ENCODE measurements at places on chromosomes 5 and 9.

DNA sequence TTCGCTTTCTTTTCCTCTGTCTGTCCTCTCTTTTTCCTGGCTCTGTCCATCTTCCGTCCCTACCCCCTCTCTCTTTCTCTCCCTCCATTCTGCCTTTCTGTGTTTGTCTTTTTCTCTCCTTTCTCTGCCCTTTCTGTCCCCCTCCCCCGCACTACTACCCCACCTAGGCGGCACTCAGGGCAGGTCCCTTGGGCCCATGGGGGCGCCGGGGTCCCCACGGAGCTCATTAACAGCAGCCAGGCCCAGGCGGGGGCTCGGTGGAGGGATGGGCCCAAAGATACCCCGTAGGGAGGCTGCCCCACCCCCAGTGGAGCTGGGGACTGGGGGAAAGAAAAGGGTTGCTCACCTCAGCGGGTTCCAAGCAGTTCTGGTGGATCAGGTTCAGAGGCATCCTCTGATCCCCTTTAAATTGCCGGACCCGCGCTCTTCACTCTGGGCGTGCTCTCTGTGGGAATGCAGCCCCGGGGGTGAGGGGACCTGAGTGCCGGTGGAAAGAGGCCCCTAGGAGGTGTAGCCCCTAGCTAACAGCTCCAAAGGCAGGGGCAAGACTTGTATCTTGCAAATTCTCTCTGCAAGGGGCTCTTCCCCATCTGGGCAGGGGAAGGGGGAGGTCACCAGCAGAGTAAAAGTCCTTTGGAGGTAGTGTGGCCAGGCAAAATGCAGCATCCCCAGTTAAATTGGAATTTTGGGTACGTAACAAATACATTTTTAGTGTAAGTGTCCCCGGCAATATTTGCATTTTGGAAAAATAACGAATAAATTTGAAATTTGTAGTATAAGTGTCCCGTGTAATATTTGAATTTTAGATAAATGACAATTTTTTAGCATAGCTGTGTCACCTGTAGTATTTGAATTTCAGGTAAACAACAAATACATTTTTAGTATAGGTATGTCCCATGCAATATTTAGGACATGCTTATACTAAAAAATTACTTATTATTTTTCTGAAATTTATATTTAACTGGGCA is 7.4 kb downstream of the LHX2 start:
- no peak for DNase-seq

- DNase-seq: no peak
These were observed 32.0 kb downstream of the MAN2A1 start for GRCh38 chr5:109721741-109722140.

DNA sequence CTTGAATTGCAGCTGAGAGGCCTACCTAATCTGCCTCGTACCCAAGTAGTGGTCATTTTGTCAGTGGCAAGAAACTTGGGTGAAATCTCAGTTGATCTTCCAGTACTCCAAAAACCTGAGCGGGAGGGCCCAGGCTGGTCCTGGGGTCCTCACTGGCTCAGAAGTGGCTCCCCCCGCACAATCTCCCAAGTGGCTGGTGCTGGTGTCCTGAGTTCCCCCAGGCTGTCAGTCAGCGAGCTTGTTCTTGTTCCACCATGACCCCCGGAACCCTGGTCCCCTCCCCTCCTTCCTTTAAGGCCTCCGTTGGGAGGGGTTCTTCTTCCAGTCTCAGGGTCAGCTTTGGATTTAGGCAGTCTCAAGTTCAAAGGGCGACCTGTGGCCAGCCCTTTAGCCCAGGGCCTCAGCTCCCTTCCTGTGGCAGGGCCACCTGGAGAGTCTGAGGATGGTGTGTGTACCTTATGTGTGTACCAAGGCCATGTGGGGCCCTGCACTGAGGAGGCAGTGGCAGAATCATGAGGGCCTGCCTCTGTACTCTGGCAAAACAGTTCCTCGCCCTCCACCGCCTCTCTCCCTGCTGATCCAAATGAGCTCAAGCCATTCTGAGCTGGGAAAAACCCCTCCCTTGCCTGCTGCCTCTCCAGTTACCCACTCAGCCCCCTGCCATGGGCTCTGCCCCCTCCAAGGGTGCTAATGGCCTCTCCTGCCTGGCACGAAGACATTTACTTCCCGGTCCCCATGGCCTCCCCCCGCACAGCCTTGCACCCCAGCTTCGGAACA is 4.5 kb upstream of the DBN1 start:
- DNase-seq: no peak

- DNase-seq: no peak
These were observed 51.3 kb upstream of the MROH2B start for GRCh38 chr5:41122459-41122858.

DNA sequence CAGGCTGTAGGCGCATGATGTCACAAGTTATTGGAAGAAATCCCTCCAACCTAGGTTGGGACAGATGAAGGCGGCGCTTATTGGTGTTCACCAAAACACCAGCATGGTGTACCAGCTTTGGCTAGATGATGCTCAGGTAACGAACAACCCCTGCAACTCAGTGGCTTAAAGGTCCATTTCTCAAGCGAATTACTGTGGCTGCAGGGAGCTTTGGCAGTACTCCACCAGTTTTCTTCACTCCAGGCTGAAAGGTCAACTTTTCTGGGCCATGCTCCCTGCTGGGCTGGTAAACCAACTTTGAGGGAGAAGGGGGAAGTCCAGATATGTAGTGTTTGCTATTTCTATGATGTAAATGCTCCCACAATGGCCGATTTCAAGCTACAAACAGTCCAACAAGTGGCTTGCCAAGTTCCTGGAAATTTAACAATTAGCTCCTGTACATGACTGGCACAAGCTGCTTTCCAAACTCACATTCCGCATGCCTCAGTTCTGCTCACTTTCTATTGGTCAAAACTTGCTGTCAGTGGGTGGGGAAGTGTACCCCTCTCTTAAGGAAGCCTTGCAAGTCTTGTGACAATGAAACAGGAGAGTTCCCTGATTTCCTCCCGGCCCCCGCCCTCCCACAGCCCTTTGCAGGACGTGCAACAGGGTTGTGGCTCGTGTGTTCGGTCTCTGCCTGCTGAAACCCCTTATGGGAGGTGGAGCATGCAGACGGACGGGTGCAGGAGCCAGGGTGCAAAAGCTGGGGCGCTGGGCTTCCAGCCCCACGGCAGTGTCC is 588 bp upstream of the ZBED3 start:
- no peak for DNase-seq

DNA sequence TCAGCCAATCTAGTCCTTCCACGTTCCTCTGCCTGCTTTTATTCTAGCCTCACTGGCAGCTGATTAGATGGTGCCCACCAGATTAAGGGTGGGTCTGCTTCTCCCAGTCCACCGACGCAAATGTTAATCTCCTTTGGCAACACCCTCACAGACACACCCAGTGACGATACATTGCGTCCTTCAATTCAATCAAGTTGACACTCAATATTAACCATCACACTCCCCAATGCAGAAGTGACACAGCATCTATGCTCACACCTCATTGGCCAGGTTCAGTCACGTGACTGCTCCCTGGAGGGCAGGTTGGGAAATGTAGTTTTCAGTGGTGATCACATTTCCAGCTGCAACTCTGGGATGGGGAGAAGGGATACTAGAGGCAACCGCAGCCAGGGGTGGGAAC is 13.0 kb downstream of the SUSD3 start:
- DNase-seq: no peak

DNA sequence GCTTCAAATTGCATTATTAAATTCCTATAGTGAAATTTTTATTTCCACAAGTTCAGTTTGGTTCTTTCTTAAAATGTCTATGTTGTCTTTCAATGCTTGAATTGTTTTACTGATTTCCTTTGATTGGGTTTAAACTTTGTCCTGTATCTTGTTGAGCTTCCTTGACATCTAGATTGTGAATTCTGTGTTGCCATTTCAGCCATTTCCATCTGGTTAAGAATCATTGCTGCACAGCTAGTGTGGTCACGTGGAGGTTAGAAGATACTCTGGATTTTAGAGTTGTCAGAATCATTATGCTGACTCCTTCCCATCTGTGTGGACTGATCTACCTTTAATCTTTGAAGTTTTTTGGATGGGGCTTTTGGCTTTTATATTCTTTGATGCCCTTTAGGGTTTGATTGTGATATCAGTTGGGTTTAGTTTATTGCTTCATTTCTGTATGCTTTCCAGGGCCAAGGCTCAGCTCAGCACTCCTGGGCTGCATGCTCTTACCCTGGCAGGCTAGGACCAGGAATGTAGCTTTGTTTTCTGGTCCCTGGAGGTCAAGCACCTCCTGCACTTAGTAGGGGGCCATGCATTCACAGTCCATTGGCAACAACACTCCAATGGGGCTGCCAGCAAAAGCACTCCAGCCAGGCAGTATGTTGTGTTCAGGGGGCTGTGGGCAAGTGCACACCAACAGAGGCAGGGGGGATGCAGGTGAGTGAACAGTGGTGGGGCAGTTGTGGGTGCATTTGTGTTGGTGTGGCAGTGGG is 141.4 kb downstream of the PRR16 start:
- DNase-seq: no peak

GRCh38 chr9:90861826-90862740 is 60.5 kb downstream of the SYK start:
- DNase-seq: no peak

DNA sequence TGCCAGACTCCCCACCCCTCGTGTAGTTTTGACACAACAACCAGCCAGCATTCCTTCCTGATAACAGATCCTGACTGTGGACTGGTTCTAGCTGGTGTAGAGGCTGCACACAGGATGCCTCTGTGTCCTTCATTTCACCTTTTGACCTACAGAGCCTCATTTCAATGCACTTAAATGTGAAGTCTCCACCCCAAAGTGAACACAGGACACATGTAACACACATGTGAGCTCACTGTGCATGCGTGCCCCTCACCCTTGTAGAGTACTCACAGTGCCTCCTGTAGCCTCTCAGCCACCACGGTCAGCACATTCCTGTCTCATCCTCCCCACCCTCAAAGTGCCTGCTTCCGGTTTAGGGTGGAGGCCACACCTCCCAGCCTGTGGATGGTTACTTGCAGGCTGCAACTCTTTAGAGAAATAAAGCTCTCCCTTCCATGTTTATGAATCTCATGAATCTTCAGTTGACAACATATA is 11.6 kb upstream of the NKD2 start:
- DNase-seq: no peak

DNA sequence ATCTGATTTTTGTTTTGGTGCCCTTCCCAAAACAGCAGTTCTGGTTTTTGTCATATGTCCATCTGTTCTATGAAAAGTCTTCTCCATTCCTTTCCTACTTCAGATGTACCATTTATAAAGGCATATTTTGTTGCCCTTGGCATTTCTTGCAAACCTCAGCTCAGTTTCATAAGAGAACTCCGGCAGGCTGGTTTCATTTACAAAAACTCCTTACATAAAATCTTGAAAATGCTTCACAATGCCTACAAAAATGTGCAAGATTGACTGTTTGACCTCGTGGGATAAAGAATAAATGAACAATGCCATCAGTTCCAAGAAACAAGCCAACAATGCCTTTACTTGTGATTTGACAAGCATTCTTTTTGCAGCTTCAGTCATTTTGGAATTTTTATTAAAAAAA is 39.1 kb upstream of the CTNNAL1 start:
- no peak for DNase-seq

DNA sequence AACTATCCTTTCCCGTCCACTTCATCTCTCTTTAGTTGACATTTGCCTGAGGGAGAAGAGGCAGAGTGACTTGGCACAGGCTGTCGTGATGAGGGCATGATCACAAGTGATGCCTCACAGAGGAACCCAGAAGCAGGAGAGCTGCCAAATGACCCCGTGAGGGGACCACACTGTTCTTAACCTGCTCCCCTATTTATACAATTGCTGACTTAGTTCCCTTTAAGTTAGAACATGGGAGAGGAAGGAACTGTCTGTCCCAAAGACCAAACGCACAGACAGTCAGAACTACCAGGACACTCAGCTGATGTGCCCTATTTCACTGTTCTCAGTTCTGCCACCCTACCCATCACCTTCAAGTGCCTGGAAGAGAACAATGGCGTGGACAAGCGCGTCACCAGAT is 73.7 kb downstream of the SLC1A3 start:
- no peak for DNase-seq

DNA sequence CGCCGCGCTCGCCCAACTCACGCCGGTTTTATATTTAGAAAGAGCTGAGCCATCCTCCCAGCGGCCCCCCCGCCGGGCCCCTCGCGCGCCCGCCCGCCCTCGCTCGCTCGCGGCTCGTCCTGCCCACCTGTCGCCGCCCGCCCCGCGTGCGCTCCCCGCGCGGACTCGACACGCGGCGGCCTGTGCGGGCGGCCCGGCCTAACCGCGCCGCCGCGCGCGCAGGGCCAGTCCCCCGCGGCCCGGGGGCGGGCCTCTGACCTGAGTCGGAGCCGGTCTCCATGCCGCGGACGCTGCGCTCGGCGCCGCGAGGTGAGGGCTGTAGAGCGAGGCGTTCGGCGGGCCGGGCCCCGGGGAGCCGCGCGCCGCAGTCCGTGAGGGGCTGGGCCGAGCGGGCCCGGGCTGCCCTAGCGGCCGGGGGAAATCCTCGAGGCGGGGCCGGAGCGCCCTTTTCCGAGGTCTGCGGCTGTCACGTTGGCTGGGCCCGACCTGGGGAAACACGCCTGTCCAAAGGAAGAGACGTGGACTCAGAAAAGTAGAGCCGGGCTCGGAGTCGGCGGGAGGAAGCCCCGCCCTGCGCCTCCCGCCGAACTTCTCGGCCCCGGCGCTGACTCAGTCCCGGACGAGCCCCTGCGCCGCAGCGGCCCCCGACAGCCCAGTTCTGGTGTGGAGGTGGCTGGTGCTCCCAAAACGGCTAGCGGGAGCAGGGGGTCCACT is at the start of gene ECPAS:
Gene ECPAS, minus strand, starts transcription at position 526 of the 714 bp plus-strand sequence. CDS start 11,465 bp downstream, outside the sequence.
- peak; percentile 80 for DNase-seq

DNA sequence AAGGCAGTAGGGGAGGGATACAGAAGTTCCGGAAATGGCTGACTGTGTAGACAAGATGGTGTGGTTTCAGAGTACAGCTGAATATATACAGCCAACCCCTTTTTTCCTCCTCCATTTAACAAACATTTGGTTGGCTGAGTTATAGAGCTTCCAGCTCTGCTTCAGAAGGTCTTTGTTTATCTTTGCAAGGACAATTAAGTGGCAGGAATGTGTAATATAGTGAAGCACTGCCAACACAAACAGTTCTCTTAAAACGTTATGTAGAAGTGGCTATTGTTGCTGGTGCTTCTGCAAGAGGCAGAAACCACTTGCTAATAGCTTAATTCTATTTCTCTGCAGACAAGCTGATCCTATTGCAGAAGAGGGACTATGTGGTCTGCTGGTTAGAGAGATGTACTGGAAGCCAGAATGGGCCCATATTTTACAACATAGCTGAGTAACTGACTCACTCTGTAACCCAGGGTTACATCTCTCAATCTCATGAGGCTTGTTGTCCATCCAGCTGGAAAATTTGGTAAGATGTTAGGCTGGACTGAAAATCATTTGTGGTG is 62.7 kb upstream of the OSMR start:
- no peak for DNase-seq

- DNase-seq: no peak
These were observed 22.6 kb downstream of the CD180 start for GRCh38 chr5:67173959-67174358.
